ENCODE measurements at places on chromosomes 16 and 17. TPM values are rescaled to one million over a fixed set of nuclear protein-coding genes. Genes with fewer than 3 reads are reported as not detected.

- DNase-seq: no peak
- no peak overlapping the region for H3K4me3 ChIP-seq
- peaks cover 22% of the 10 kb centered on the region for H3K4me1 ChIP-seq
- H3K36me3 ChIP-seq: no peaks in the 10 kb centered on the region
Measured at GRCh38 chr16:85495259-85495658, 117.9 kb upstream of the GSE1 start.

GRCh38 chr16:3065069-3065741, at the start of gene IL32:
Gene IL32, plus strand, starts transcription at chr16:3065640. Its CDS starts 172 bp downstream, at chr16:3065812.
- H3K36me3 ChIP-seq: no peaks in the 10 kb centered on the region
- H3K4me3 ChIP-seq: peak within 1 kb of the TSS; percentile 32
- peak; percentile 89 for DNase-seq

- H3K36me3 ChIP-seq: no peaks in the 10 kb centered on the region
- H3K27ac ChIP-seq: no peak overlapping the region
- no peaks in the 10 kb centered on the region for H3K4me1 ChIP-seq
- peaks cover 41% of the 10 kb centered on the region for H3K27me3 ChIP-seq
Measured at GRCh38 chr16:75774197-75774596, 47.9 kb upstream of the CPHXL start.

DNA sequence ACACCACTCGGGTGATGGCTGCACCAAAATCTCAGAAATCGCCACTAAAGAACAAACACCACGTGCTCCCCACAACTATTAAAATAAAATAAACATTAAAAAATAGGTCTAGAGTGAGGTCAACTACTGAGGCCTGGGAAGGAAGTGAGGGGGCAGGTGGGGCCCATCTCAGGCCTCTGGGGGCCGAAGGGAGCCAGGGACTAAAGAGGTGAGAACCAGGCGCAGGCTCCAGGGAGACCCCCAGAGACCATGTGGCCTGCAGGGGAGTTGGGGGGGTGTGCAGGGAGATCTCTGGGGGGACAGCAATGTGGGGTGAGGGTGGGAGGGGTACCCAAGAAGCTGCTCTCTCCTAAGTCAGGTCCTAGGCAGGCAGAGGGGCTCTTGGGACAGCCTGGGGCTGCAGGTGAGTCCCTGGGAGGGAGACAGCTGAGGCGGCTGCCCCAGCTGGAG, 111.3 kb upstream of the SMURF2 start:
- H3K27me3 ChIP-seq: peaks cover 7% of the 10 kb centered on the region
- H3K4me1 ChIP-seq: peaks cover 12% of the 10 kb centered on the region
- DNase-seq: no peak
- peaks cover 7% of the 10 kb centered on the region for H3K36me3 ChIP-seq
- peak overlapping the region; percentile 43 for H3K27ac ChIP-seq

- no peaks in the 10 kb centered on the region for H3K4me1 ChIP-seq
- H3K27ac ChIP-seq: no peak overlapping the region
- H3K27me3 ChIP-seq: no peaks in the 10 kb centered on the region
- no peaks in the 10 kb centered on the region for H3K36me3 ChIP-seq
Measured at GRCh38 chr16:35306915-35307314, 1847.5 kb downstream of the TP53TG3F start.

GRCh38 chr17:80832266-80832676, 159.4 kb upstream of the CHMP6 start:
- peak; percentile 33 for DNase-seq
- no peaks in the 10 kb centered on the region for H3K27me3 ChIP-seq
- H3K27ac ChIP-seq: peak overlapping the region; percentile 86
- H3K36me3 ChIP-seq: no peaks in the 10 kb centered on the region
- H3K4me3 ChIP-seq: peak overlapping the region; percentile 31
- H3K4me1 ChIP-seq: peaks cover 20% of the 10 kb centered on the region

- peak overlapping the region; percentile 55 for H3K4me3 ChIP-seq
- H3K27me3 ChIP-seq: peaks cover 4% of the 10 kb centered on the region
- H3K27ac ChIP-seq: peak overlapping the region; percentile 64
- peak; percentile 50 for DNase-seq
Measured at GRCh38 chr17:5097101-5097834, 14.4 kb downstream of the ZNF232 start.

DNA sequence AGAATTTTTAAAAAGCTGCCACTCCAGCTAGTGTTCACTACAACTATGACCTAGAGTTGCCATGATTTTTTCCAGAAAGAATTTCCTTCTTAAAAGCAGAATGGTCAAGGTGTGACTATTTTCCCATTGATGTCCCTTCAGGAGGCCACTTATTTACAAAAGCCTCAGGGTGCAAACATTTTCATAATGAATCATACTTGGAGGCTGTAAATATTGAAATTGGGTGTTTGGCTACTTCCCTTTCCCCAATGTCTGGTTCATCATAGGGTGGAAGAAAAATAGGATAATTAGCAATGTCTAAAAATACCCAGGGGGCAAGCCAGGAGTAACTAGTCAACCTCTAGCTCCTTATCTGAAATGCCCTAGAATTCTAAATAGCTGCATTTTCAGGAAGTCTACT, 18.8 kb downstream of the AXIN2 start:
- H3K36me3 ChIP-seq: no peaks in the 10 kb centered on the region
- no peak overlapping the region for H3K4me3 ChIP-seq
- DNase-seq: no peak
- H3K4me1 ChIP-seq: peaks cover 51% of the 10 kb centered on the region
- H3K27ac ChIP-seq: no peak overlapping the region

DNA sequence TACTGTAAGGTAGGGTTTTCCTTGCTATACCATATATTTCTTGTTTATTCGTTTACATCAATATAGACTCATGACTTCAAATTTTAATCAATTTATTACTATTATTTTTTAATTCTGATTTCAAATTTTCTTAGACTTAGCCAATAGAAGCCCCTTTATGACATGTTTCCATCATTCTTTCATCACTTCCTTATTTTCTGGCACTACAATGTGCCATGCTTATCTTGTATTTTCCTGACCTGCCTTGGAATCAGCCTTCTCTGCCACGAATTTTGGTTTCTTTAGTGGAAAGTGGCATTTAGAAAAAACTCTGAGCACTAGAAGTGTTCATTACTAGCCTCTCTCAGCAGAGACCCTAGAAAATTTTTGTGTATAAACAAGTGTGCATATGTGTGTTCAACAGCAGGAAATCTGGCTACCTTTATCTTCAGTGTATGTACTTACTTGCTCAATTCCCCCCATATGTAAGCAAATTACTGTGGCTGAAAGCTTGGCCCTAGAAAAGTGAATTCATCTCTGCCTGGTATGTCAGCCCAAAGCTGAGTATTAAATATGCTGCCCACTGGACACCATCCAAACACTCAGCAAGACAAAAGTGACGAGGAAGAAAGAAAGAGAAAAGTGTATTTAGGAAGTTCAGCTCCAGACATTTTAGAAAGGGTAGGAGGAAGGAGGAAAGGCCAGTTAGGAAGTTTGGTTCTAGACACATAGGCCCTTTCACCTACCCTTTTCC, 4.0 kb downstream of the STXBP4 start:
- no peaks in the 10 kb centered on the region for H3K27me3 ChIP-seq
- H3K4me1 ChIP-seq: no peaks in the 10 kb centered on the region
- H3K4me3 ChIP-seq: no peak overlapping the region

GRCh38 chr17:7237761-7238419, 1.4 kb downstream of the PHF23 start:
- peak overlapping the region; percentile 96 for H3K27ac ChIP-seq
- no peaks in the 10 kb centered on the region for H3K27me3 ChIP-seq
- H3K36me3 ChIP-seq: peaks cover 8% of the 10 kb centered on the region
- DNase-seq: peak; percentile 91
- H3K4me1 ChIP-seq: peaks cover 59% of the 10 kb centered on the region
- H3K4me3 ChIP-seq: peak overlapping the region; percentile 89

DNA sequence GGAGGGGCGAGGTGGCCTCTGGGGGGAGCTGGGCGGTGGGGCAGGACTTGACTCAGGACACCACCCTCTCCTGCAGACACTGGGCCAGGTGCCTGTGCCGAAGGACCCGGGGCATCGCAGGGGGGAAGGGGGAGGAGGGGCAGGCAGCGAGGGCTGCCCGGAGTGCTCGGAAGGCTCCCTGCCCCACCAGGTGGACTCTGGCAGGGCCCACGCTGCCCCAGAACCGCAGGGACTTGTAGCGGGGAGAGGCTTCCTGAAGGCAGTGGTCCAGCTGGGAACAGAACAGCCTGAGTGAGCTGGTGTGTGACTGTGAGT, 4.4 kb upstream of the HCRT start:
- no peak overlapping the region for H3K4me3 ChIP-seq
- no peak for DNase-seq
- H3K27me3 ChIP-seq: no peaks in the 10 kb centered on the region
- H3K36me3 ChIP-seq: no peaks in the 10 kb centered on the region
- no peak overlapping the region for H3K27ac ChIP-seq
- H3K4me1 ChIP-seq: peaks cover 21% of the 10 kb centered on the region

GRCh38 chr17:7789131-7789530, 44.9 kb upstream of the KDM6B start:
- no peaks in the 10 kb centered on the region for H3K27me3 ChIP-seq
- no peak for DNase-seq
- H3K4me3 ChIP-seq: no peak overlapping the region
- H3K36me3 ChIP-seq: no peaks in the 10 kb centered on the region

DNA sequence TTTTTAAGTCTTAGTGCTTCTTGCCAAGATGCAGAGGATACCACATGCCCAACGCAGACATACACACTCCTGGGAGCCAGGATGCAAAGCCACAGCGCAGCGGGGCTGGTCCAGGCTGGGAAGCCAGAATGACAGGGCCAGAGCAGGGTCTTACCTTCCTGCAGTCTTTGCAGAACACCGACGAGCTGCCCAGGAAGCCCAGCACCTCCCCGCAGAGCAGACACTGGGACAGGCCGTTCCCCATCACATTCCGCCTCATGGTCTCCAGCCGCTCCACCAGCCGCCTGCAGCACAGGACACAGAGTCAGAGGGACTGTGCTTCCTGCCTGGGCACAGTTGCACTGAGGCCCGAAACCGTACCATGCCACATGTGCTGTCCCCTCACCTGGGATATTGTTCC, 33.3 kb downstream of the RPH3AL start:
- no peaks in the 10 kb centered on the region for H3K4me1 ChIP-seq
- H3K4me3 ChIP-seq: no peak overlapping the region
- DNase-seq: no peak
- H3K36me3 ChIP-seq: no peaks in the 10 kb centered on the region
- H3K27ac ChIP-seq: no peak overlapping the region

GRCh38 chr17:66542967-66543520, 240.6 kb downstream of the PRKCA start:
- H3K4me3 ChIP-seq: no peak overlapping the region
- H3K36me3 ChIP-seq: no peaks in the 10 kb centered on the region
- H3K27me3 ChIP-seq: no peaks in the 10 kb centered on the region
- H3K27ac ChIP-seq: peak overlapping the region; percentile 55
- DNase-seq: no peak

GRCh38 chr16:23976524-23976923, 140.7 kb downstream of the PRKCB start:
- no peak overlapping the region for H3K4me3 ChIP-seq
- no peaks in the 10 kb centered on the region for H3K4me1 ChIP-seq
- no peak for DNase-seq

GRCh38 chr17:68587847-68588246, 13.3 kb downstream of the FAM20A start:
- no peaks in the 10 kb centered on the region for H3K36me3 ChIP-seq
- H3K4me3 ChIP-seq: no peak overlapping the region
- H3K27me3 ChIP-seq: peaks cover 10% of the 10 kb centered on the region
- no peak overlapping the region for H3K27ac ChIP-seq
- DNase-seq: no peak

DNA sequence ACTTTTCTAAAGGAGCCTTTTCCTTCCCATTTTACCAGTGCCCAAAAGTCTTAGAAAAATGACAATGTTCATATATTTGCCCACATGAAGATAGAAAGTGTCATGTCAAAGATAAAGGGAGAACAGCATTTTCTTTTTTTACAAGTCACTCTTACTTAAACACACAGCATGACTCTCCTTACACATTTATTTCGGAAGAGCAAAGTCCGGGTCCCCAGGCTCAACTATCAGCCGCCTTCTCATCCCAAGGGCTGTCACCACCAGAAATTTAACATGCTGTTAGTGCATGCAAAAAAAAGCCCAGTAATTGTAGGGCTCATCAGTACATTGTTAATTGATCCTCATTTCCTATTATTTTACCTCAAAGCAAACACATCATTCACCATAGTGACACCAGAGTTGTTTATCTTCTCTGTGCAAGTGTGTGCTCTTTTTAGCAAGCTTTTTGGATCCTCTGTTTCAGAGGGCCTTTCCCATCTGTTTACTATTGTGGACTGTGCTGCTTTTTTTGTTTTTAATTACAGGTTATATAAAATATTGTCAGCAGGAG, 560.3 kb downstream of the WWOX start:
- H3K27ac ChIP-seq: no peak overlapping the region
- DNase-seq: no peak
- H3K4me1 ChIP-seq: no peaks in the 10 kb centered on the region
- H3K4me3 ChIP-seq: no peak overlapping the region
- no peaks in the 10 kb centered on the region for H3K36me3 ChIP-seq
- H3K27me3 ChIP-seq: no peaks in the 10 kb centered on the region

DNA sequence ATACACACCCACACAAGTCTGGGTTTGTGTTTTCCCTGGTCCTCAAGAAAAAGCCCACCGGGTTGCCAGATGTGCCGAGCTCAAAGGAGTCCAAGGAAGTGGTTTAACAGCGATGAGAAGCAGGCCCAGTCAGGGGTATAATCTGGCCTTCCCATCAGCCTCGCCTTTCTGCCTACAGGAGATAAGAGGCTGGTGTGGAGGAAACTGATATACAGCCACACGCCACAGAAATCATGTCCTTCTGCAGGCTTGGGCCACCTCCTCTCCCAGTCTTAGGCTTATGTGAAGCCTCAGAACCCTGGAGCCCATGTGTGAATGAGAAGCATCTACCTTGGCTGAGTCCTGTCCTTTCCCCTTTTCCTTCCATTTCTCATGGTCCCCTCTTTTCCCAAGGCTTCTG, 43.6 kb upstream of the MMP2 start:
- no peaks in the 10 kb centered on the region for H3K27me3 ChIP-seq
- H3K27ac ChIP-seq: no peak overlapping the region
- no peak for DNase-seq

- no peaks in the 10 kb centered on the region for H3K36me3 ChIP-seq
- H3K4me3 ChIP-seq: no peak overlapping the region
- H3K27ac ChIP-seq: no peak overlapping the region
- DNase-seq: no peak
Measured at GRCh38 chr17:70405492-70406220, 236.3 kb downstream of the KCNJ2 start.

- DNase-seq: no peak
- no peak overlapping the region for H3K4me3 ChIP-seq
- no peaks in the 10 kb centered on the region for H3K27me3 ChIP-seq
- no peak overlapping the region for H3K27ac ChIP-seq
- H3K4me1 ChIP-seq: no peaks in the 10 kb centered on the region
- H3K36me3 ChIP-seq: no peaks in the 10 kb centered on the region
Measured at GRCh38 chr17:76793775-76794174, 55.9 kb downstream of the MFSD11 start.

Gene SPATA22
- total RNA-seq: not detected

Gene SALL1
- total RNA-seq: 2.6 TPM

Gene SLC5A11
- total RNA-seq: not detected

Gene KRTAP3-2
- total RNA-seq: not detected

Gene SEC14L1
- 17.9 TPM for total RNA-seq

Gene LRRC59
- 72.8 TPM for total RNA-seq

Gene TNFRSF17
- not detected for total RNA-seq
